Thymus (tissue), 14 donors: ENCODE measurements at places on chromosomes 12 and 14. TPM values are rescaled to one million over a fixed set of nuclear protein-coding genes. Genes with fewer than 3 reads are reported as not detected.

GRCh38 chr14:105155681-105156413, 12.7 kb downstream of the JAG2 start:
- H3K4me3 ChIP-seq: no peak overlapping the region
- H3K27ac ChIP-seq: no peak overlapping the region
- peaks cover 2% of the 10 kb centered on the region for H3K4me1 ChIP-seq
- DNase-seq: no peak
- H3K36me3 ChIP-seq: no peaks in the 10 kb centered on the region
- no peaks in the 10 kb centered on the region for H3K27me3 ChIP-seq

Gene MYF5
- polyA plus RNA-seq: not detected

DNA sequence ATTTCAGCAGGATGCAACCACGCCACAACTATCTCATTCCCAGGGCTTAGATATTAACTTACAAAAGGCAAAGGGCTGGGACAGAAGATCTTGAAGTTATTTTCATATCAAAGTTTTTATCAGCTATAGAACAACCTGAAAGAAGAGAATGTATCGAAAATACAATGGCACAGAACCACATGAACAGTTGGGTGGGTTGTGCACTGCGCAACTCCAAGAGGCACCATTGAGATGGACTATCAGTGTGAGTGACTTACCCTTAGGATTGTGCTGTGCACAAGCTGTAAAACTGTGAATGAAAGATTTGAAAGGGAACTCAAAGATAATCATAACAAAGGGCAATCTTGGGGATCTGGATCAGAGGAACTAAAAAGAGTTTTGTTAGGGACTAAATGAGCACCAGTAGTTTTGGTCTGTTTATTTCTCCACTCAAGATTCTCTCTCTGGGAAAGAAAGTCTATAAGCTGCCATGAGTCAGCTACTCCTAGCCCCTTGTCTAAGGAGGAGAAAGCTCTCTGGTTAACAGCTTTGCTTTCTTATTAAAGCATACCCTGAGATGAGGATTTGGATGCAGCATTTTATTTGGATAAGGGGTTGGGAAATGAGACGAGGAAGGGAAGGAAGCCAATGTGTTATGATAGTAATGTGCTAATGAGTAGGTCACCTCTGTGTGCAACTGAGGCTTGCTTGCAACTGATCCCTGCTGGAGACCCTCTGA, 62.2 kb downstream of the TBX5 start:
- no peak for DNase-seq
- H3K27me3 ChIP-seq: no peaks in the 10 kb centered on the region
- H3K27ac ChIP-seq: no peak overlapping the region
- H3K4me3 ChIP-seq: no peak overlapping the region
- H3K4me1 ChIP-seq: no peaks in the 10 kb centered on the region

Gene NXPH4
- 0.16 TPM for polyA plus RNA-seq

DNA sequence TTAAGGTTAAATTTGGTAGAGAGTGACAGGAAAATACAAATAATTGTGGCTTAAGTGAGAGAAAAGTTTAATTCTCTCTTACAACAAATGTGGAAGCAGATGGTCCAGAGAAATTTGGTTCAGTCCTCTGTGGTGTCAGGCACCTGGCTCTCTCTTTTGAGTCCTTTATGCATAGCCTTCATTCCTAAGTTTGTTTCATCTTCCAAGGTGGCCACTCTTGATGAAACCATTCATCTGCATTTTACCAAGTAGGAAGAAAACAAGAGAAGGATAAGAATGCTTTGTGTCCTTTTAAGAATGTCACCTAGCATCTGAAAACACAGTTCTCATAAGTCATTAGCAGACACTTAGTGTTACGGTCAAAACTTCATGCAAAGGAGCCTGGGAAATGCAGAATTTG, 442.5 kb downstream of the CCER1 start:
- no peak for DNase-seq
- no peaks in the 10 kb centered on the region for H3K36me3 ChIP-seq
- no peaks in the 10 kb centered on the region for H3K27me3 ChIP-seq

DNA sequence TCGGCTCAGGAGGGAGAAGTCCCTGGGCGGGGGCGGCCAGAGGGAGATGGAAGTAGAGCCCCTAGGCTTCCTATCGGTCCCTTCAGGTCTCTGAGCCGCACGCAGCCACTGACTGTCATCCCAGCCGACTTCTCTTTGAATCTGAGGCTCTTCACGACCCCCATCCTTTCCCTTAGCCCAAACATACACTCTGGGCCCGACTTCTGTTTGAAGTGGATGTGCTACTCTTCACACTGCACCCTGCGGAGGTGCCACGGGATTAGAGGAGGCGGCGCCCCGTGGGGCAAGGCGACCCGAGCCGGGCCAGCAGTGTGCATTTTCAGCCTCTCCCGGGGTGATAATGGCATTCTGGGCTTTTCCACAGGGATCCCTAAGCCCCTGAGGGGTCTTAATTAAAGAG, 6.0 kb upstream of the DACT1 start:
- no peaks in the 10 kb centered on the region for H3K36me3 ChIP-seq
- peaks cover 5% of the 10 kb centered on the region for H3K27me3 ChIP-seq
- no peak overlapping the region for H3K4me3 ChIP-seq
- no peak for DNase-seq
- H3K27ac ChIP-seq: no peak overlapping the region

Gene GPRC5D
- 0.05 TPM for polyA plus RNA-seq

- no peak overlapping the region for H3K4me3 ChIP-seq
- H3K4me1 ChIP-seq: no peaks in the 10 kb centered on the region
- no peak for DNase-seq
- H3K27ac ChIP-seq: no peak overlapping the region
Measured at GRCh38 chr12:104654665-104655609, 198.2 kb downstream of the CHST11 start.
